Endodermal cell (in vitro differentiated cells): ENCODE measurements at places on chromosomes 5 and 9. TPM values are rescaled to one million over a fixed set of nuclear protein-coding genes. Genes with fewer than 3 reads are reported as not detected.

- DNase-seq, result no peak
- no peak overlapping the region for H3K4me3 ChIP-seq
- no peaks in the 10 kb centered on the region for H3K4me1 ChIP-seq
- no peak overlapping the region for H3K27ac ChIP-seq
- H3K27me3 ChIP-seq, result no peaks in the 10 kb centered on the region
Measured at GRCh38 chr9:18922161-18922885, 110.7 kb downstream of the SAXO1 start.

DNA sequence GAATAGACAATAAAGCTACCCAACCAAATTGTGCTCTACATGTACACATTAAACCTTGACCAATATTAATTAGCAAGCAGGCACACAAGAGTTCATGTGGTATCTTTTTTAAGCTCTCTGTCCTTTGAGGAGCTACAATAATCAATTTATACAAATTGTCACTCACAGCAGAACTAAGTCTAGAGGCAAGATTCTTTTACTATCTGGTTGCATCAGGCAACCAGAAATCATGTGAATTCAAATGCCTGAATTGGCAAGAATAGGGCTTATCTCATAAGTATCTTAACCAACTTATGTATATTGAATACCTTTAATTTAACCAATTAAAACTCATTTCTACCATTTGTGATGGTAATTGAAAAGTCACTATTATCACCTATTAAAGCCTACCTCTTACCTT lies 145.5 kb upstream of the HAPLN1 start:
- H3K36me3 ChIP-seq, result no peaks in the 10 kb centered on the region
- H3K27ac ChIP-seq, result no peak overlapping the region

DNA sequence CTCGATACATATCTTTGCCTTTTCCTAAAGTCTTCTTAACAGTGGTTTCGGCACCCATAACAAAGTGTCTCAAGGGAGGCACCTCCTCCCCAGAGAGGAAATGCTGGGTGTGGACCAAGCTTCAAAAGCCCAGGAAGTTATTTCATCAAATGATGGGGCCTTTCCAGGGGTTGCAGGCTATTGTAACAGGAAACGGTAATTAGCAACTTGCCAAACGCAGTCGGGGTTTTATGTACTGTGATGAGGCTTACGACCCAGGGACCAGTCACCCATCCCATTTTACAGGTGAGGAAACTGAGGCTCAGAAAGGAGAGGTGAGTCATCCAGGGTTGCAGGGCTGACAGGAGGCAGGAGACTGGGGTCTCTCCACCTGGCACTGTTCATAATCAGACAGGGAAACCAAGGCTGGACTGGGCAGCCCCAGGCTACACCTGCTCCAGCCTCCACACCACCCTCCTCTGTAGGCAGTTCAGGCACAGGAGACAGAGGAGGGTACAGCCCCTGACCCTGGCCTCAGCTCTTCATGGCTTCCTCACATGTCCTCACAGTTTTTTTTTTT lies 30.0 kb upstream of the SUSD3 start:
- no peaks in the 10 kb centered on the region for H3K36me3 ChIP-seq
- H3K4me3 ChIP-seq, result no peak overlapping the region
- H3K4me1 ChIP-seq, result no peaks in the 10 kb centered on the region

The FAM221B gene
- total RNA-seq, result not detected in 3 replicates

The OSMR gene
- 4.0 to 4.4 TPM (median 4.1 TPM) in 3 replicates for total RNA-seq

The SLCO4C1 gene
- total RNA-seq, result 2.2 to 4.0 TPM (median 3.6 TPM) in 3 replicates

GRCh38 chr9:134514503-134514902 lies 127.1 kb upstream of the COL5A1 start:
- H3K36me3 ChIP-seq, result no peaks in the 10 kb centered on the region
- no peak overlapping the region for H3K27ac ChIP-seq
- H3K27me3 ChIP-seq, result no peaks in the 10 kb centered on the region
- H3K4me3 ChIP-seq, result no peak overlapping the region
- DNase-seq, result no peak
- H3K4me1 ChIP-seq, result no peaks in the 10 kb centered on the region

GRCh38 chr5:83092619-83093018 lies 15.3 kb downstream of the XRCC4 start:
- peak overlapping the region; percentile 30 for H3K4me3 ChIP-seq
- no peaks in the 10 kb centered on the region for H3K36me3 ChIP-seq
- H3K4me1 ChIP-seq, result peaks cover 3% of the 10 kb centered on the region
- no peak for DNase-seq

- H3K27ac ChIP-seq, result no peak overlapping the region
- peaks cover 15% of the 10 kb centered on the region for H3K27me3 ChIP-seq
Measured at GRCh38 chr5:170439223-170439943, 50.2 kb upstream of the KCNMB1 start.

DNA sequence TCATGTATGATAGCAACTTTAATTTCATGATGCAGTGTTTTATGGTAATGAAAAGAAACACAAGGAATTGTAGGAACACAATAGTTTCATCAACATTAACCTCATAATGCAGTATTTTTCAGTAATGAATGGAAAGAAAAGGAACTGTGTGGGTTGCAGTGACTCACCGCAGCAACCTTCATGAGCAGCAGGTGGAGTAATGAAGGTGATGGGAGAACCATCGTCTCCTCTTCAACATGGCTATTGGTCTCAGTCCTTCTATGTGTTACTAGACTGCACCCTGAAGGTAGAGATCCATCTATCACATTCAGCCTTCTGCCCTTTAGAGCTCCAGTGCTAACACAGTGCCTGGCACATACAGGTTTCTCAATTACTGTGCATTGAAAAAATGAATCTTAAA lies 58.0 kb downstream of the TMEM215 start:
- no peaks in the 10 kb centered on the region for H3K36me3 ChIP-seq
- no peaks in the 10 kb centered on the region for H3K4me1 ChIP-seq
- no peak for DNase-seq
- H3K4me3 ChIP-seq, result no peak overlapping the region
- no peak overlapping the region for H3K27ac ChIP-seq

- DNase-seq, result no peak
- no peaks in the 10 kb centered on the region for H3K4me1 ChIP-seq
- H3K27ac ChIP-seq, result no peak overlapping the region
- no peak overlapping the region for H3K4me3 ChIP-seq
- no peaks in the 10 kb centered on the region for H3K36me3 ChIP-seq
- no peaks in the 10 kb centered on the region for H3K27me3 ChIP-seq
Measured at GRCh38 chr9:115815786-115816185, 337.8 kb upstream of the PAPPA start.

GRCh38 chr5:113212244-113212920 lies 222.4 kb downstream of the TSSK1B start:
- H3K27ac ChIP-seq, result no peak overlapping the region
- H3K36me3 ChIP-seq, result peaks cover 9% of the 10 kb centered on the region
- no peaks in the 10 kb centered on the region for H3K27me3 ChIP-seq
- H3K4me1 ChIP-seq, result peaks cover 32% of the 10 kb centered on the region
- H3K4me3 ChIP-seq, result no peak overlapping the region

DNA sequence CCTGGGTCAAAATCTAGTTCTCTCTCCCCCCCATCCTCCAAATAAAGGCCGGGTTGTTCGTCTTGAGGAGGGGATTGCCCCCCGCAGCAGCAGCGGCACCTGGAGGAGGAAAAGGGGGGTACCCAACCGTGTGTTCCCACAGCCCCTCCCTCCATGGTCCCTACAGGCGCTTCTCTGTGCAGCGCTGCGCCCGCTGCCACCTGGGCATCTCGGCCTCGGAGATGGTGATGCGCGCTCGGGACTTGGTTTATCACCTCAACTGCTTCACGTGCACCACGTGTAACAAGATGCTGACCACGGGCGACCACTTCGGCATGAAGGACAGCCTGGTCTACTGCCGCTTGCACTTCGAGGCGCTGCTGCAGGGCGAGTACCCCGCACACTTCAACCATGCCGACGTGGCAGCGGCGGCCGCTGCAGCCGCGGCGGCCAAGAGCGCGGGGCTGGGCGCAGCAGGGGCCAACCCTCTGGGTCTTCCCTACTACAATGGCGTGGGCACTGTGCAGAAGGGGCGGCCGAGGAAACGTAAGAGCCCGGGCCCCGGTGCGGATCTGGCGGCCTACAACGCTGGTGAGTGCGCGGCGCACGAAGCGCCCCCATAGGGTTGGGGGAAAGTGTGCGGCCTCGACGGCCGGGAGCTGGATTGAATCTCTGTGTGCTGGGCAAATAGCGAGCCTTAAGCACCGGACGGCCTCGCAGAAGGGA lies 3.5 kb downstream of the LHX2 start:
- no peak overlapping the region for H3K4me3 ChIP-seq
- H3K27me3 ChIP-seq, result peaks cover 99% of the 10 kb centered on the region
- no peak overlapping the region for H3K27ac ChIP-seq
- peak; percentile 84 for DNase-seq
- no peaks in the 10 kb centered on the region for H3K4me1 ChIP-seq
- no peaks in the 10 kb centered on the region for H3K36me3 ChIP-seq

DNA sequence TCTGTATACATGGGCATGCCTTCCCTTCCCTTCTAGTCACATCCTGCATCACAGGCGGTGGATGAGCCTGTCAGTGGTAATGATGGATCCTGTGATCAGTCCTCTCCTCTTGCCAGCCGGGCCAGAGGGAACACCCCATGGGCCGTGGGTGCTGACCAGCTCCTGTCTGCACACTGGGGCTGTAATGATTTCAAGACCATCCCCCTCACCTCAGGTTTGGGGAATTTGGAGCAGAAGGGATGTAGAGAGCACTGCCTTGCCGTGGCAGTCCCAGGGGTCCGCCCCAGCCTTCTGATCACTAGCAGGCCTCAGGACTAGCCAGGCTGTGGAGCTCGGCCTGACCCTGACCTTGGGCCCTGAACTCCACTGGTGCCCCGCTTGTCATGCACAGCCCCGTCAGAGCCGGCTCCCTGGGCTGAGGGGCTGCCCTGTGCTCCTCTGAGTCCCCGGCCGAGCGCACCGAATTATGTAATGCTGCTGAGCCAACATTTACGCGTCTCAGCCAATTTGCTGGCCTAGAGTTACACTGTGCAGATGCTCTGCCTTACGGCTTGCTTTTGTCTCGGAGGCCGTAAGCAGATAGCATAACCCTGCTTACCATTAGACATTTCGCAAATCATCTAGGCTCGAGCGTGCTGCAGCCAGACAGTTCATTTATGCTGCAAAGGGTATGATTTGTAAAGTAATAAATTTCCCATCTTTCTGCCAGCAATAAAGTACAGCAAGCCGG lies 155.3 kb downstream of the MACROH2A1 start:
- no peak overlapping the region for H3K4me3 ChIP-seq
- H3K27me3 ChIP-seq, result peaks cover 8% of the 10 kb centered on the region
- peaks cover 21% of the 10 kb centered on the region for H3K4me1 ChIP-seq
